ENCODE measurements at places on chromosomes 3 and 15. TPM values are rescaled to one million over a fixed set of nuclear protein-coding genes. Genes with fewer than 3 reads are reported as not detected.

DNA sequence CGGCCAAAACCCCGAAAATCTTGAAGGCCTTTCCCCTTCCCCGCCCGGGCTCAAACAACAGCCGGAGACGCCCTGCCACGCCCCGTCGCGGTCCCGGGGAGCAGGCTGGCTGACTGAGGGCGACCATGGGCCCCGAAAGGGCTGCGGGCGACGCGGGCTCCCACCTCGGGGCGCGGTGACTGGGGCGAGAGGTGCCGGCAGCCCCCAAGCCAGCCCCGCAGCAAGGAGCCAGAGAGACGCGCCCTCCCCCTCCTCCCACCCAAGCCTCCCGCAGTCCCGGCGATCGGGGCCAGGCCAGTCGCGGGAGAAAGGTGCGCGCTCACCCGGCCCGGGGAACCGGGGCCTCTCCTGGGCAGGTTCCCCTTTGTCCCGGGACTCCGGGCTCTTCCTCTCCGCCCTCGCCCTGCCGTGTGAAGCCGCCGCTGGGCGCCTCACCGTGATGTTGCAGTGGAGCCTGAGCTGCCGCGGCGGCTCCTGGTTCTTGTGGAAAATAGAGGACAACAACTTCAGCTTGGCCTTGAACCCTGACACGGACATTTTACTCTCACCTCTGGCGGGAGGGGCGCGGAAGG lies 30.6 kb upstream of the ZSCAN2 start:
- DNase-seq, result no peak

DNA sequence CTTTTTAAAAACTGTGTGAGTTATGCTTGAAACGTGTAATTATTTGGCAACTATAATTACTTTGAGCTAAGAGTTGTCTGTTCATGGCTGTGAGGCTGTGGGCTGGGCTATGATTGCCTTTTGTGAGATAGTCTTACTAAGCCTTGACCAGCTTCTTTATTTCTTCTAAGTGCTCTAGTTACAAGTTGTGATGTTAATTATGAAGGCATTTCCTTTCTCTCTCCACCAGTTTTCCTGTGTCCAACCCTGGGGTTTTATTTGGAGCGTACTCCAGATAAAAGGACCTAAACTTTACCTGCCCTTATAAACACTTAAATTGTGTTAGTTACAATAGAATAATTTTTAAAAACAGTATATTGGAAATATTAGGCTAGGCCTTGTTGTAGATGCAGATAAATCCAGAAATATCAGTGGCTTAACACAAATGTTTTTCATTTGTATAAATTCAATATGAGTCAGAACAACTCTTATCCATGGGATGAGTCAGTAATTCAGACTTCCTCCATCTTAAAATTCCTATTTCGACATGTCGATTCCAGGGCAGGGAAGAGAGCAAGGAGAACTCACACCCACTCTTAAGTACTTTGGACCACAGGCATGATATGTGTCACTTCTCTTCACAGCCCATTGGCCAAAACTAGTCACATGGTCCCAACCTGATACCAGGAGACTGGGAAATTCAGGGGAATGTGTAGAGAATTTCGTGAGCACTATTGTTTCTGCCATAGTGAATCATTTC lies 17.0 kb downstream of the TMEM62 start:
- DNase-seq, result no peak

Gene CMTM6
- 64.7 TPM for polyA plus RNA-seq

- no peak for DNase-seq
Measured at GRCh38 chr3:5583920-5584319, 396.4 kb downstream of the EDEM1 start.

- no peak for DNase-seq
Measured at GRCh38 chr15:98440917-98441316, 207.4 kb upstream of the IGF1R start.

GRCh38 chr3:149384911-149385321 lies 7.5 kb upstream of the TM4SF1 start:
- DNase-seq, result no peak

Gene GOLGA6B
- polyA plus RNA-seq, result not detected

DNA sequence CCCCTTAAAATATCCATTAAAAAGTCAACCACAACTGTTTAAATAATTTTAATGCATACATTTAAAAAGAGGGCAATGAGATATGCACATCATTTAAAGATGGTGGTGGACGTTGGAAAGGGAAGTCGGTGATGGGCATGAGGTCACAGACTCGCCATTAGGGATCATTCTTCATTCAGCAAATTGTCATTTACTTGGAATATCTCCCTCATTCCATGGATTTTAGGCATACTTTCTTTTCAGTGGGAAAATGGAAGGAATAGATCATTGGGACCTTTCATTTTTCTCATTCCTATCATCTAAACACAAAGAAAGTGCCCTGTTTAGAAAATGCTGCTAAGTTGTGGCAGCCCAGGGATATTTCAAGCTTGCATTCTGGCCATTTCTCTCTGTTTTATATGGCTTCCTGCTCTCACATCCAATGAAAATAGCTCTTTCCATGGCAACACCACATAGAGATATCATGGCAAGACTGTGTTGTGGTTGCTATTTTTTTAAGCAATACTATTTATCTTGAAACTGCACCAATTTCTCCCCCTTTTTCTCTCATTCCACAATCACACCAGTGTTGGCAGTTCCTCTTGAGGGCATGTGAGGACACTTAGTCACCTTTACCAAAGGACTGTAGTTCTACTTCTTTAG lies 40.7 kb upstream of the LMCD1 start:
- DNase-seq, result no peak

GRCh38 chr3:46742992-46743585 lies 25.4 kb upstream of the PRSS50 start:
- DNase-seq, result no peak

- no peak for DNase-seq
Measured at GRCh38 chr3:15926871-15927270, 129.1 kb upstream of the ANKRD28 start.

- DNase-seq, result no peak
Measured at GRCh38 chr15:27686369-27686768, 412.7 kb downstream of the OCA2 start.
